ENCODE measurements at places on chromosomes 3 and 15.

DNA sequence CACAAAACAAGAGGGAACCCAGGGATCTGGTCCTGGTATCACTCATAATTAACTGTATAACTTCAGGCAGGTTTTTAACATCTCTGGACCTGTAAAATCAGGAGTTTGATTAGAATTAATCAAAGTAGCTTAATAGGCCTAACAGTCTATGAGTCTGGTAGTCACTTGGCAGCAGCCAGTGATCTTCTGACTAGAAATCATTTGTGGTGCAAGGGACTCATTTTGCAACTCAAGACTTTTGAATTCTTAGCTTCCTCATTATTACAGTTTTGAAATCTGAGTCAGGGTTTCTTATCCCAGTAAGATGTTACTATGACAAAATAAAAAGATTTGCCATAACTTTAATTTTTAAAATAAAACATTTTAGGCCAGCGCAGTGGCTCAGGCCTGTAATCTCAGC, 70.8 kb downstream of the TMCC1 start:
- no peak for DNase-seq

GRCh38 chr15:45869034-45869668, 234.3 kb downstream of the SQOR start:
- no peak for DNase-seq

DNA sequence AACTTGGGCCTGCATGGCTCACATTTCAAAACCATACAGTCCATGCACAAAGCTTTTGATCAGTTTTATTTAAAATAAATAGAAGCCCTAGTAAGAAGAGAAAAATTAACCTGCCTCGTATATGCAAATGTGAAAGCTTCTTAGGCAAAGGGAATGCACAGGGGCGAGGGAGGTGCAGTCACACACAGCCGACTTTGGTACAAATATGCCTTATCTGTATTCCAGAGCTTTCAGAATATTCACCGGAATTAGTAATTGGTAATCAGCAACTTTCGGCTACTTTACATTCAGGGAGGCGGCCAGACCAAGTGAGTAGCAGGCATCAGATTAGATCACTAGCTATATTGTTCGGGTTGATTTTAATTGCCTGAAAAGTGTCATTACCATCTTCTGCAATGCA, 7.5 kb downstream of the CNTN3 start:
- no peak for DNase-seq

DNA sequence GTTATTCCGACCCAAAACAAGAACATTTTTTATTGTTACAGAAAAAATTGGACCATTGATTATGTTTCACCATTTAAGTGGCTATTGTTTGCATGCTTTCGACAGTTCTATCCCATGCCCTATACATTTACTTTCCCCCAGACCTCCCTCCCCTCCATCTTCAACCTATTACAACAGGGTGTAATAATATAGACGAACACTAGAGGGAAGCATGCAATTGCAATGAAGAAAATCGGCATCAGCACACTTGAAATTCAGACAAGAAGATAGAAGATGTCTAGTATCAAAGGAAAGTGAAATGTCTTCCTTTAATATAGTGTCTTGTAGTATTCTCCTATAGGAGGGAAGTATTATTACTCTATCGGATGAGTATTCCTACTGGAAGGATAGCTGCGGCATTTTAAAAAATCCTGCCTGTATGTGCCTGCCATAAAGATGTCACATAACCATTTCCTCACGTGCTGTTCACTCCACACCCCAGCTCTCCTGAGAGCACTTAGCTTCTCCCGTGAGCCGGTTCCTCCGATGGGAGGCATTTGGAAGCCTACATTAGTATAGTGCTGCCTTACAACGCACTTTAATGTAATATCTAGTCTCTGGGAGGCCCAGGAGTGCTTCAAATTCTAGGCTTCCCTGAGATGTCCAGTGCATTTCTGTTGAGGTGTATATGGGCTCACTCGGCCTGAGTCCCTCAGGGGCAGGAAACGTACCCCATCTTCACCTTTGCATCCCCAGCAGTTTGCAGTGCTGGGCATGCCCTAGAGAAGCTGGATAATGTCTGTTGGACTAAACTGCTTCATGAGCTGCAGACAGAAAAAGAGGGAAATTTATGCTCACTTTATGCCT, 17.8 kb upstream of the ERICH6 start:
- DNase-seq: peak; percentile 59

- peak; percentile 38 for DNase-seq
Observed at GRCh38 chr15:69576035-69576526, 123.5 kb downstream of the RPLP1 start.

DNA sequence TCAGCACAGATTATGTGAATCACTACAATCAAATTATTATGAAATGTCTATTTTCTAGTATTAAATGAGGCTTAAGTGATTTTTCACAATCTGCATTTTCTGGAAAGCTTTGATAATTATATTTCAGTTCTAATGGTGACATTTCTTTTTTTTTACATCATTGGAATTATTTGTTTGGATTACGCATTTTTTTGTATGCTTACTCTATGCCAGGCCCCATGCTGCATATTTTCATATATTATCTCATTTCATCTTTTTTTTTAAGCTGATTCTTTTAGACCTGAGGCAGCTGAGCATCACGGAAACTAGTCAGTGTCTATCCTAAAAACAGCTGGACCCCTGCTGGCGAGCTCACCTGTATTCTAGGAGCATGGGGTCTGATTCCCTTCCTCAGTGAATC, 31.1 kb downstream of the SLCO3A1 start:
- DNase-seq: no peak

- peak; percentile 43 for DNase-seq
Observed at GRCh38 chr3:190338717-190339116, 16.5 kb upstream of the CLDN1 start.

GRCh38 chr15:74317820-74318375, 49.5 kb downstream of the CYP11A1 start:
- peak; percentile 54 for DNase-seq

GRCh38 chr3:128360705-128361271, 105.9 kb downstream of the DNAJB8 start:
- DNase-seq: peak; percentile 10

- DNase-seq: no peak
Observed at GRCh38 chr3:105398437-105398836, 31.7 kb downstream of the ALCAM start.

DNA sequence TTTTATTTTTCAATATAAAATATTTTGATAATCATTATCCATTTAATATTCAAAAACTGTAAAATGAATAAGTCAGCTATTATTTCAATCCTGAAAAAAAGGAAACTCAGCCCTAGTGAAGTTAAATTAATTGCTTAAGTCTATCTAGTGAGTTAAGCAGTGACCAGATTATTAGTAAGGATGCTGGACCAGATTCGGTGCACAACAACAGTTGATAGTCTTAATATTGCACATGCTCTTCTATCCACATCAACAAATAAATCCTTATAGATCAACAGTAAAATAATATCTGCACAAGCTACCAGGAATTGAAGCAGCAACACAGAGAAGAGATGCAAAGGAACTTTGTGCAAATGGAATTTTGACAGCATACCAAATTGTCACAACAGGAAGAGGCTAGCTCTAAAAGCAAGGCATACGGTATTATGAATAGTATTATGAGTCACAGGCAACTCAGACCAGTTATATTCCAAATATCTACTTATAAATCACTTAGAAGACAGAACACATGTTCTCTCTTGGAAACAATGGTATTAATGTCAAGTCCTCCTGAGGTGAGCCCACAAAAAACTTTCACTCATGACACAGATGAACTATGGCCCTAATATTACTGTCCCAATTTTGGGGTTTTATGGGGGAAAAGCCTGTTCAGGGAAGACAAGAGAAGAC, 24.9 kb downstream of the VPS13C start:
- peak; percentile 45 for DNase-seq

DNA sequence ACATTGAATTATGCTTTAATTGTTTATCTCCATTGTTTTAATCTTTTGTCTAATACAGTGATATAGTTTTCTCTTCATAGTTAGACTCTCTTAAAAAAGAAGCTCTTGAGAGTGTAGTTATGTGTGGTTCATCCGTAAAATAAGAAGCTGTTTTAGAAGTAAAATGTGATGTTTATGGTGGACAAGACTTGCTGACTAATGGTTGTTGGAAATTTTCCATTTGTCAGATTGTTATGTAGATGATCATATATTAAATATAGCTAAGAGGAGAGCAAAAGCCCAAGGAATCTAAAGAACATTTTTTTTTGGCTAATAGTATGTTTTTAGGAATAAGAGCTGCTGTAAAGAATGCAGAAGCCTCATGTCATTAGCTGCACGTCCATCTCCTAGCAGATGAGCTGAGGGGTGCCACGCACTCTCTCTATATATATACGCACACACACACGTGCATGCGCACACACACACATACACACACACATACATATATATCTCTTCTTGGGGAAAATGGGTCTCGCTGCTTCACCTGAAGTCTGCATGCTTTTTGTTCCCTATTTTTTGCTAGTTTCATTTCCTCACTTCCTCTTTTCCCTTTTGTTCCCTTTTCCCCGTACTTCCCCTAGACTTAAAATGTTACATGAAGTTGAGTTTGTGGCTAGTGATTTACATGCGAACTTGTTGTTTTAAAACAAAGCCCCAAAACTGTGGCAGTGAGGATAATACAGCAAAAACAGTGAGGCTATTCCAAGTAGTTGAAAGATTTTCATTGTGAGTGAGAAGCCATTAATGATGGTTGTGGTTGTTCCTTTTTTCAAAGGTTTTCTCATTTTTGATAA, 107.8 kb downstream of the MBNL1 start:
- no peak for DNase-seq

GRCh38 chr3:41362638-41363559, 163.6 kb downstream of the CTNNB1 start:
- DNase-seq: no peak

GRCh38 chr15:26298010-26298658, 435.0 kb upstream of the ATP10A start:
- no peak for DNase-seq

DNA sequence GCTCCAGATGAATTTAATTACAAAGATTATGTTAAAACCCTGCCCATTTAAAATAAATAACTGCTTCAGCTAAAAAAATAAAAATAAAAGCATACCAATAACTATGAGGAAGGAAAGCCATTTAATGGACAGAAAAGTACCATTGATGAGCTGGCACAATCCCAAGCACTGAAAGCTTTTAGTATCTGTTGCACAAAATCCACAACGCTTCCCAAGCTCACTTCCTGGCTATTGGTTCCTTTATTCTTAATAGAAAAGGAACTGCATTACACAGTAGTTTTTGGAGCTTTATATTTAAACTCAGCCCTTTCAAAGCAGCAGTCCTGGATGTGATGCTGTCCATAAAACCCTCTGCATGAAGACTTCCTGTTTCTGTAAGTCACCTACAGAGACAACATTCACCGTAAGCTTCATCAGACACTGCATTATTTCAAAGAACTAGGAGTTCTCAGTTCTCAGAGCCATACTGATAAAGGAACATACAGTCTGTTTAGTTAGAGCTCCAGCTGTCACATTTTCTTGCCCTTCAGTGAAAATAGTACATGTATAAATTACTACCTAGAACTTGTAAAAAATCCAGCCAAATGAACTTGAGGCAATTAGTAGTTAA, 81.5 kb downstream of the CSNK1G1 start:
- DNase-seq: no peak

DNA sequence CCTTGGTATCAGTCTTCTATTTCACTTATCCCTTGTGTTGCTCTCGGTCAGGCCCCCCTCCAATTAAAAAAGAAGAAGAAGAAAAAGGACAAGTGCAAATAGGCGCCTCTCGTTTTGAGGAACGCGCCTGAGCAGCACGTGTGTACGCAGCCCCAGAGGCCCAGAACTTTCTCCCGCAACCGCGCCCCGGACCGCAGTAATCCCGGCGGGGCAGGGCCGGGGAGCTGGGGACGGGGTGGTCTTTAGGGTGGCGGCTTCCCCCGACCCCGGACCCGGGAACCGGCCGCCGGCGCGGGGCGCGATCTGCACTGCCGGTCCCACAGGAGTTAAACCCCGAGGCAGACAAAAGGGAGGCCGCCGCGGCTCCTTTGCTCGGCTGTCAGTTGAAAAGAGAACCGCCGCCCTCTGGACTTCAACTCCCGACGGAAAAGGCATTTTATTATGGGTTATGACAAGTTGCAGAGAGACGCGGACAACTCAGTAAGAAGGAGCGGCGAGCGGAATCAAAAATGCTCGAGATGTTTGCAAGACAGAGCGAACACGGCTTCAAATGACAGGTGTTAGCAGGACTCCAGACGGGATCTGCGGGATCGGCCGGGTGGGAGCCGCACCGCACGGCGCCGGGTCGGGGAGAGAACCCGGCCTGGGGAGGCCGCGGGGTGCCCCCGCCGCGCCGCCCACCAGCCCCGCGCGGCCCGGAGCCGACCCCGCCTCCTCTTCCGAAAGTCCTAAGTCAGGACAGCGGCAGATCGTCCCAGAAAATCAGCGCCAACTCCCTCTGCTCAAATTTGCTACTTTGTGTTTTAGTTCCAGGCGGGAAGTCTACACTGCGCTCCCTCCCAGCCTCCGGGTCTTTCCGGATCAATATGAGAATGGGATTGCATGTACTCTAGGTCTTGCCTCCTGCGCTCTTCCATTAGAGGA, 79.0 kb downstream of the NR2F2 start:
- DNase-seq: peak; percentile 19

DNA sequence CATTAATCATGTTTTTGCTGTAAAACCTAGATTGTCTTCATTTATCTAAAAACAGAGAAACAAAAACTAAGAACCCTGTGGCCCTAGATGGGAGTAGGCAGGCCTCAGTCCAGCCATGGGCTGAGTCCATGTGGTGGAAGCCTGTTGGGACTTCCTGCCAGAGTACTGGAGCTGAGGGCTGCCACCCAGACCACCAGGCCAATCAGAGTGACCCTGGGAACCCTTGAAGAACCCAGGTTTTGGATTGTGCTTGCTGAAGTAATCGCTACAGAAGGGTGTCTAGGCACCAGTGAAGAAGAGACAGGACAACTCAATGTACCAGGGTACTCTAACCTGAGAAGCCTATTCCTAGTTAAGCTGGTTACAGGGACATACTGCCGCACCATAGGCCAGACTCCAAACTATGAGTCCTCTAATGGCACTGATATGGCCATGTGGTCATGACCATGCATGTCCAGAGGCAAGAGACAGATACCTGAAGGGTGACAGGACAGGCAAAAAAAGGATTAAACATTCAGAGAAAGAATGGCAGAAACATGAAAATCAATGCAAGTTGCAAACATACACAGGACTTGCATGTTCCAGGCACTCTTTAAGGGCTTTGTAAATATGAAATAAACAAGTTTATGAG, 12.9 kb downstream of the CSRNP1 start:
- DNase-seq: no peak

GRCh38 chr3:188486952-188487351, 333.0 kb downstream of the LPP start:
- DNase-seq: no peak

DNA sequence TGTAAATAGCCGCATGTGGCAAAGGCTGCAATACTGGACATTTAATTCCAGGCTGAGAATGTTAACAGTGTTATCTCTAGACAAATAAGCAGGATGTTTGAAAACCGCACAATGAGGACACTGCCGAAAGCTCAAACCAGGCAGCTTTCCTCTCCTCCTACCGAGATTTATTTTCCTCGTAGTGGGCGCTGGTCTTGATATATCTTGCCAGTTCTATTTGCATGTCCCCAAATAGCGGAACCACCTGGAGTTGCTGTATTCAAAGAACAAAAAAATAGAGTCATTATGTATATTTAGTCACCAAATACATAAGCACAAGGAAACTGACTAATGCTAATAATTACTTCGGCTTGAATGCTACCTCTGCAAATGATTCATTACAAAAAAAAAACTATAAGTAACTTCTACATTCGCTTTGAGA, 46.5 kb downstream of the CYFIP1 start:
- DNase-seq: no peak

Measured in kidney glomerular epithelial cell (primary cell).